ENCODE measurements at places on chromosomes 7 and 10.

GRCh38 chr10:130255777-130256176, 119.6 kb downstream of the GLRX3 start:
- no peak for DNase-seq

DNA sequence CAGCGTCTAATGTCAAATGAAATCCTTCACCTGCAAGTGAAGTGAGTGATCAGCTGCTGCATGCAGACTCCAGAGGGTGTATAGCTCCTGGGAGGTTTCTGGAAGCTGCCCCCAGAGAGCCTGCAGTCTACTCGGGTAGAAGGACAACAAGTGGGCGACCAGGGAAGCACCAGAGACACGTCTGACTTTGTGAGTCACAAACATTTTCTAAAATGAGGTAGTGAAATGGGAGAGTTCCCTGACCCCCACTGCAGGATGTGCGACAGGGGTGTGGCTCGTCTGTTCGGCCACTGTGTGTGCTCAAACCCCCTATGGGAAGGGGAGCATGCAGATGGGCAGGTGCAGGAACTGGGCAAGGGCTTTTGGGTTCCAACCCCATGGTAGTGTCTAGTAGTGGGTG, 177.1 kb upstream of the PRKCQ start:
- no peak for DNase-seq

GRCh38 chr10:43901302-43901701, 252.6 kb upstream of the ZNF32 start:
- DNase-seq = no peak

- DNase-seq = no peak
Observed at GRCh38 chr10:22319980-22320558, 830 bp upstream of the BMI1 start.

DNA sequence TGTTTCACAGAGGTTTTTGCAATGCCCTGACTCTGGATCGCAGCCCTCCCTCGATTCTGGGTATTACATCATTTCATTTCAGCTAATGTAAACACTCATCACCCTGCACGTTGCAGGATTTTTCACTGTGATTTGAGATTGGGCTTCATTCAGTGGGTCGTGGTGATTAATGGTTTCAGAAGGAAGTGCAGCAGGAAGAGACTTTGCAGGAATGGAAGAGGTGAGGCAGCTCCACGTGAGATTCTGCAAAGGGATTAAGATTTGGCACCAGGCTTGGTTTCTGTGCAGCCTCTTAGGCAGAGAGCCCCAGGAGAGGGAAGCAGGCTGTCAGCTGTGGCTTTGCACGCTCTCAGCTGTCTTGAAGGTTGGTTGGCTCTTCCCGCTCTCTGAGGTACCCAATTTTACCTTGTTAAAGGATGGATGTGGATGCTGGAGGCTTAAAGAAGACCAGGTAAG, 95.2 kb downstream of the PLCE1 start:
- no peak for DNase-seq

- no peak for DNase-seq
Observed at GRCh38 chr10:92688927-92689662, 660 bp upstream of the HHEX start.

GRCh38 chr10:107717046-107717445, 552.5 kb upstream of the SORCS1 start:
- no peak for DNase-seq

GRCh38 chr7:151894111-151895007, 17.4 kb upstream of the PRKAG2 start:
- DNase-seq = no peak

- DNase-seq = no peak
Observed at GRCh38 chr10:27643301-27643700, 102.3 kb downstream of the MKX start.

- no peak for DNase-seq
Observed at GRCh38 chr7:157027568-157028198, 17.2 kb upstream of the MNX1 start.

DNA sequence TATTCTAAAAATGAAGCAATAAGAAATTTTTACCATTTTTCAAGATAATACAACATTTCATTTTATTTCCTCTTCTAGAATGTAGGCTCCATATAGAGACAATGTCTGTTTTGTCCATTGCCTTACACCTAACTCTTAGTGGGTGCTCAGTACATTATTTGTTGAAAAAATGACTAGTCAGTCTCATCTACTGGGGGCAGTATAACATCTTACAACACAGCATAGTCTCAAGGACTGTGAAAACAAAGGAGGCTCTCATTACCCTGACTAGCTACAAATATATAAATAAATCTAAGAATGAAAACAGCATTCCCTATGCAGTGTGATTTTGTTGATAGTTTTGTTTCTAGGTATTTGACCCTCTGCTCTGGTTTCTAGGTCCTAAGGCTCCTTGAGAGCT, 11.6 kb downstream of the CRPPA start:
- no peak for DNase-seq

DNA sequence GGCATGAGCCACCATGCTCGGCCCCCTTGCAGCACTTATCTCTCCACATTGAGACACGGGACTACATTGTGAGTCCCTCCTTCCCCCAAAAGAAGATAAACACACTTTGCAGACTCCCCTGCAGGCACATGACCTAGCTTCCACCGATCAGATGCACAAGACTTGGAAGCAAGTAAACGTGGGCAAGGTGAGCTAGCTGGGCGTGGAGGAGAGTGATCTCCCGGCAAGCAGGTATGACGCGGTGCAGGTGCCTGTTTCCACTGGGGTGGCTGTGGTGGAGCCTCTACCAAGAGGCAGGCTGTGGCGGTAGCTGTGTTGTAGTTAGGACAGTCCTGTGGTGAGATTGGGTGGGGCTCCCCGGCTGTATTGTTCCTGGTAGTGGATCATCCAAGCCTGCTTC, 7.7 kb upstream of the COMTD1 start:
- no peak for DNase-seq

GRCh38 chr10:47038881-47039561, 127.8 kb downstream of the PTPN20 start:
- no peak for DNase-seq

GRCh38 chr7:106604303-106604924, 56.5 kb downstream of the CCDC71L start:
- no peak for DNase-seq

DNA sequence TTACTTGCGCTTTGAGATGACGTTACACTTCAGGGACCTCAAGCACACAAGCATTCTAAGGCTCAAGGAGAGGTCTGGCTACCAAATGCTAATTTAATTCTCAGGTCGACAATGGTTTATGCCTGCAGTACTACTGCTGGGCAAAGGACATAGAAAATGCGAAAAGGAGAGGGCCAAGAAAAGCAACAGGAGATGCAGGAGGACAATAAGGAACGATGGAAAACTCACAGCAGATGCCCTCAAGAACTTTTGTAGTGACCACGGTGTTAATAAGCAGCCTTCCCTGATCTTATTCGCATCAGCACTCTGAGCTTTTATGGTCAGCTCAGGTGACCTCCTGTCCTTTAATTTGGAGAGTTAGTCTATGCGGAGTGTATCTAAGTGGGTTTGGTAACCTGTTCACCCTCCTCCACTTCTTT, 146.3 kb downstream of the GPR85 start:
- peak; percentile 34 for DNase-seq

DNA sequence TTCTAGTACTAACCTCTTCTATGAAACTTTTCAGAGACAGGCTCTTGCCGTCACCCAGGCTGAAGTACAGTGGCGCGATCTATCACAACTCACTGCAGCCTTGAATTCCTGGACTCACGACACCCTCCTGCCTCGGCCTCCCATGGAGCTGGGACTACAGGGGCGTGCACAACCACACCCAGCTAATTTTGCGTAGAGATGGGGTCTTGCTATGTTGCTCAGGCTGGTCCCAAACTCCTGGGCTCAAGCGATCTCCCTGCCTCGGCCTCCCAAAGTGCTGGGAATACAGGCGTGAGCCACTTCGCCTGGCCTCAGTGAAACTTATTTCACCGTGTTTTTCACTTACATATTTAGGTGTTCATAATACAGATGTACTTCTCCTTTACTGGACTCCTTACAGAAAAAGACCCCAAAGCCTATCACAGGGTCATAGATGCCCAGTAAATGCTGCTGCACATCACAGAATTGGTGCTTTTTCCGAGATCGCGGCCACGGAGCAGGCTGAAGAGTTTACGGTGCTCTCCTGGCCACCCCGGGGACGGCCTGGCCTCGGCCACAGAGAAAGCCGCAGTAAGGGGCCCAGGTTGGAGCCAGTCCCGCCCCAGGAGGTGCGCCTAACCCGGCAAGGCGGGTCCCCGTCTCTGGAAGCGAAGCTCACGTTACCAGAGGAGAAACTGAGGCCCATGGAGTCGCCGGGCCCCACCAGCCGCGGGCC, 595 bp downstream of the TBL2 start:
- no peak for DNase-seq

DNA sequence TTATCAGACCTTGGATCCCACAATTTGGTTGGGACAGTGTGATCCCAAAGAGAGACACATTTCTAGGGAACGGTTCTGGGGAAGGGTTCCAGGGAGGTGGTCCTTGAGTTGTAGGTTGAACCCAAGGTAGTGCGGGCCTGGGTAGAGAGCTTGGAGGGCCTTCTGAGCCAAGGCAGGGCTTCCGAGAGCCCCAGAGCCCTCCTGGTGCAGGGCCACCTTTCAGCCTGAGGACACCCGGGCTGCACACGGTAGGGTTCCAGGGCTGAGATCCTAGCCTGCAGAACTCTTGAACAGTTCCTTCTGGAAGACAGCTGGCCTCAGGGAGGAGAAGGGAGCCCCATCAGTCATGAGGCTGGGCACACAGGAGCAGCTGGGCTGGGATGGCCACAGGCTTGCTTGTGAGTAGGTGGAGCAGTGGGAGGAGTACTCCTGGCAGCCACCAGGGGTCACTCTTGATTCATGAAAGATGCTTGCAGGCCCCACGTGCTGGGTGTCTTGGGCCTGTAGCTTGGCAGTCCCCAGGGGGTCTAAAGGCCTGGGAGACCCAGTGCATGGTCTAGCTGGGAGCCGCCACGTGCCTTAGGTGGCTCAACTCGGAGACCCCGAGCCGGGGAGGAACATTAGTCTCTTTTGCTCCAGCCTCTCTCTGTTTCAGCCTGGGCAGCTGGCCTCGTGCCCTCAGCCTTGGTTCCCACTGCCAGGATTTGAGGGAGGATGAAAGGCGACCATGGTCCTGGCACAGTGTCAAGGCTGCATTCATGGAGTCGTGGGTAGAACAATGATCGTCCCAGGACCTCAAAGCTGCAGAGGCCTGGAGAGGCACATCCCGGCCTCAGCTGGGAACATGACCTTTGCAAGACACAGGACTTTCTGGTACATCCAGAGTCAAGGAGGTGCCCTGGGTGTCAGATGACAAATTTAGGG, 381.6 kb downstream of the TYW1 start:
- peak; percentile 69 for DNase-seq

GRCh38 chr7:142009187-142009586, 13.5 kb downstream of the MGAM start:
- no peak for DNase-seq

- DNase-seq = no peak
Observed at GRCh38 chr7:16066805-16067459, 354.4 kb downstream of the CRPPA start.

GRCh38 chr7:155899596-155899995, 87.3 kb upstream of the SHH start:
- DNase-seq = no peak

DNA sequence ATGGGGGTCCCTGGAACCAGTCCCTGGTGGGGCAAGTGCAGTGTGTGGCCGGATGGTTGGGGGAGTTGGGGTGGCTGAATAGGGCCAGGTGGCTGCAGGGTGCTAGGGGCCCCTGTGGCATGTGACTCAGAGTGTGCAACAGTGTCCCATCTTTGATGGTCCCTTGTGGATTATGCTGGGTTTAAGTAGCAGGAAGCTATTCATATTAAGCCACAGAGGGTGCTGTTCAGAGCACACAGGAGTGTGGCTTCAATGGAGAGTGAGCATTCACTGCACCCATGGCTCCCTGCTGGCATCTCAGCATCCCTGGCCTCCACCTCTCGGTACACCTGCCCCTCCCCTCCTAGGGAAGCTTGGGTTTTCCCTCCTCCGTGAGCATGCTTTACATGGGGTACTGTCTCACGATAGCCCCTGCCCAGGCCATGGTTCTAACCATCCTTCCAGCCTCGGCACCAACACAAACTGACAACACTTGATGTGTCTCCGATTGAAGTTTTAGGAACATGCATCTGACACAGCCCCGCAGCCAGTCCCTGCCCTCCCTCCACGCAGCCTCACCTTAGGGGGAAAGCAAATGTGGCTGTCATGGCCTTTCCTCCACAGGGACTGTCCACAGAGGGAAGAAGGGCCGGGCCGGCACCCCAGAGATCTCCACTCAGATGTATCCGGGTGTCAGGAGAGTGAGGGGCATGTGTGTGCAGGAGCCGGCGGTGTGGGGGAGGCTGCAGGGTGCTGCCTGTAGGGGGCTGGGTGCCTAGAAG, 30.4 kb upstream of the PPIF start:
- DNase-seq = no peak

GRCh38 chr7:128104108-128104742, 73.0 kb upstream of the LRRC4 start:
- no peak for DNase-seq

DNA sequence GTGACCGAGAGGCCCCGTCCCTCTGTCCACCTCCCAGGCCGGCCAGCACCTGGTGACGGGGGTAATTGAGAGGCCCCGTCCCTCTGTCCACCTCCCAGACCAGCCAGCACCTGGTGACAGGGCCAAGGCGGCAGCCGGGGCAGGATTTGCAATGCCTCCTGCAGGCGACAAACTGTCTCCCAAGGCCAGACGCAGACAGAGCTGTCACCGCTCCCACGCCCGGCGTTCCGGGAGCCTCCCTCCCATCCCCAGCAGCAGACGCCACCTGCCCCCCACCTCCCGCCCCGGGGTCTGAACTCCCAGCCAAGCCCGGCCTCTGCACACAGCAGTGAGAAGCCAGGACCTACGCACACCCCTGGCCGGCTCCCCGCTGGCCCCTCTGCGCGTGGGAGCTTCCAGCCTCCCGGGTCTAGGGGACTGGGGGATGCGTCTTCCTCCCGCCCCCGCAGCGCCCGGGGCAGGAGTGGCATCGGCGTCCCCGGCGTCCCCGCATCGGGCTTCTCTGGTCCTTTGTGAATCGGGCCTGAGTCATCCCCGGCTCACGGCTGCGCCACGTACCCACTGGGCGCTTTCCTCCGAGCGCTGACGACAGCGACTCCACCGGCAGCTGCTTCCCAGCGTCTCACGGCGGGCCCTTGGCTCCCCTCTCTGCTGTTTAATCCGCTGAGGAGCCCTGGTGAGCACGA, 95.1 kb upstream of the DIP2C start:
- no peak for DNase-seq

GRCh38 chr7:134996097-134996550, 9.8 kb downstream of the AGBL3 start:
- DNase-seq = no peak

DNA sequence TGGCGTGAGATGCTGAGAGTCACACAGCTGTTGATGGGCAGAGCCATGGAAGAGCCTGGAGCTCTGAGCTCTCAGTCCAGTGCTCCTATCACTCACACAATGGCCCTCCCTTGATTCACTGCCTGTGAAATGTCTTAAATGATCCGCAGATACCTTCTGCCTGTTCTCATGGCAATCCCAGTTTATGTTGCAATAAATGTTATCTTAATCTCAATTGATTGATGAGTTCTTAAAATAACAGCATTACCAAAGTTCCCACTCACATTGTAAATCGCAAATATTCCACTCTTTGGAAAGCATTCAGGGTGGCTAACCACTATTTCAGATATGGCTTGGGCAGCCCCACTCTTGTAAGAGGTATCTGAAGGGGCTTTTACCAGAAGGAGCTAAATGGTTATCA, 865.5 kb downstream of the LRMDA start:
- no peak for DNase-seq
